ENCODE measurements at places on chromosomes 16 and 17. TPM values are rescaled to one million over a fixed set of nuclear protein-coding genes. Genes with fewer than 3 reads are reported as not detected.

Gene KLHL36
- 38.4 TPM for total RNA-seq

- no peak for DNase-seq
- H3K4me1 ChIP-seq = no peaks in the 10 kb centered on the region
- H3K4me3 ChIP-seq = no peak overlapping the region
These were observed 772 bp upstream of the CHCT1 start for GRCh38 chr17:60421273-60422161.

DNA sequence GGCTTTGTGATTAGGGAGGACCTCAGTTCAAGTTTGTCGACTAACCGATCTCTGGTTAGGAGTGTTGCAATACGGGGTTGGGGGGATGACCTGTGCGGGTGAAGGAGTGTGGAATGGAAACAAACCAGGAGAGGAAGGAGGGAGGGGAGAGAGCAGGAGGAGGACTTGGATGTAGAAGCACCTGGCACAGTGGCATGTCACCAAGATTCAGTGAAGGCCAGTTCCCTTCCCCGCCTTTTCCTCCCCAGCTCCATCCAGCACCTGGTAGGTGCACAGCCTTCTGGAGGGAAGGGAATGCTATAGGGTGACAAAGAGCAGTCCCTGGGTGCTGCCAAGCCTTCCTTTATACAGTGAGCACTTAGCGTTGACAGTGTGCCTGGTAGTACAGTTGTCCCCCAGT is 107.4 kb upstream of the CRHR1 start:
- no peaks in the 10 kb centered on the region for H3K36me3 ChIP-seq
- no peaks in the 10 kb centered on the region for H3K4me1 ChIP-seq
- no peak overlapping the region for H3K4me3 ChIP-seq
- peaks cover 19% of the 10 kb centered on the region for H3K27me3 ChIP-seq
- H3K27ac ChIP-seq = no peak overlapping the region

DNA sequence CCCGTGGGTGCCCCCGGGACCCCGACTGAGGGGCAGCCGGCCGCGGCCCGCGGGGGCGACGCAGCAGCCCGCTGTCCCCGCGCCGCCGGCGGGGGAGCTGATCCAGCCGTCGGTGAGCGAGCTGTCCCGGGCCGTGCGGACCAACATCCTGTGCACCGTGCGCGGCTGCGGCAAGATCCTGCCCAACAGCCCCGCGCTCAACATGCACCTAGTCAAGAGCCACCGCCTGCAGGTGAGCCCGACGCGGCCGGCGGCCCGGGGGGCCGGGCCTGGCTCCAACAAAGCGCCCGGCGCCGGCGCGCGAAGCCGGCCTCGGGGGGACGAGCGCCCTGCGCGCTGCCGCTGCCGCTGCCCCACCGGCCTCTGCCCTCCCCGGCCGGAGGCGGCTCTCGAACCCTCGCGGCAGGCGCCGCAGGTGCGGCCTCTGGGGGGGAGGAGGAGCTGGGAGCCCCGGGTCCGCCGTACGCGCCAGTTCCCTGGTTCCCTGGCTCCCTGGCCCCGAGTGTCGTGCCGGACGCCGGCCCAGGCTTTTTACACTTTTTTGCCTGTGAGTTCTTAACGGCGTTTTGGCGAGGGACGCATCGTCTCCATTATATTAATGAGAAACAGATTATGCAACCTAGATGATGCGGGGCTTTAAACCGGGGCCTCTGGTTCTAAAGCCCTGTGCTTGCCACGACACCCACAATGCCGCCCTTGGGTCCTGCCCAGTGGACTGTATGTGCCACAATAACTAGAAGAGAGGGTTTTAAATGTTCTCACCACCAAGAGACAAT is 521 bp downstream of the ATMIN start:
- H3K4me1 ChIP-seq = peaks cover 14% of the 10 kb centered on the region
- H3K27me3 ChIP-seq = no peaks in the 10 kb centered on the region
- H3K36me3 ChIP-seq = peaks cover 21% of the 10 kb centered on the region
- H3K27ac ChIP-seq = peak overlapping the region; percentile 59

Gene CD300C
- not detected for total RNA-seq

DNA sequence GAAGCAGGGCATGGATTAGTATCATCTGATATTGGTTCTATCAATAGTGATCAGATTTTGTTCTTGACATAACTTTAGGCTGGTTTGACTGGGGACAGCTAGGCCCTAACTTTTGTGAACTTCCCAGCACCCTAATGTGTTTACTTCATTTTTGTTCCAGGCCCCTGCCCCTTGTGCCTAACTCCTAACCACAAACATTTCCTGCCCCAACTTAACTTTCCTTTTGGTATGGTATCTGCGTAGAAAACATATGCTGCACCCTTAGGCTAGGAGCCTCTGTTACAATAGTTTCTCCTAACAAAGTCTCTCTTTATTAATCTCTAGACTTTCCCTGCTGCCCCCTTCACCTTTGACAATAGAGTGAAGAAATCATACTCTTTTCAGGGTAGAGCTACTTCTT is 2.5 kb downstream of the ADPRM start:
- peaks cover 16% of the 10 kb centered on the region for H3K36me3 ChIP-seq
- H3K27me3 ChIP-seq = no peaks in the 10 kb centered on the region
- H3K4me3 ChIP-seq = peak overlapping the region; percentile 47

- no peaks in the 10 kb centered on the region for H3K27me3 ChIP-seq
- peaks cover 5% of the 10 kb centered on the region for H3K4me1 ChIP-seq
- H3K4me3 ChIP-seq = no peak overlapping the region
These were observed 49.7 kb downstream of the PRMT7 start for GRCh38 chr16:68360547-68360946.

- no peaks in the 10 kb centered on the region for H3K27me3 ChIP-seq
- peaks cover 42% of the 10 kb centered on the region for H3K4me1 ChIP-seq
- H3K27ac ChIP-seq = peak overlapping the region; percentile 60
- peak overlapping the region; percentile 44 for H3K4me3 ChIP-seq
- peak; percentile 93 for DNase-seq
- H3K36me3 ChIP-seq = peaks cover 93% of the 10 kb centered on the region
These were observed 9.8 kb downstream of the SLC16A3 start for GRCh38 chr17:82238472-82239201.

GRCh38 chr16:79517156-79517555 is 83.4 kb downstream of the MAF start:
- H3K27me3 ChIP-seq = peaks cover 32% of the 10 kb centered on the region
- H3K36me3 ChIP-seq = no peaks in the 10 kb centered on the region
- H3K4me1 ChIP-seq = no peaks in the 10 kb centered on the region
- no peak overlapping the region for H3K4me3 ChIP-seq

Gene ZFHX3
- 27.4 TPM for total RNA-seq

DNA sequence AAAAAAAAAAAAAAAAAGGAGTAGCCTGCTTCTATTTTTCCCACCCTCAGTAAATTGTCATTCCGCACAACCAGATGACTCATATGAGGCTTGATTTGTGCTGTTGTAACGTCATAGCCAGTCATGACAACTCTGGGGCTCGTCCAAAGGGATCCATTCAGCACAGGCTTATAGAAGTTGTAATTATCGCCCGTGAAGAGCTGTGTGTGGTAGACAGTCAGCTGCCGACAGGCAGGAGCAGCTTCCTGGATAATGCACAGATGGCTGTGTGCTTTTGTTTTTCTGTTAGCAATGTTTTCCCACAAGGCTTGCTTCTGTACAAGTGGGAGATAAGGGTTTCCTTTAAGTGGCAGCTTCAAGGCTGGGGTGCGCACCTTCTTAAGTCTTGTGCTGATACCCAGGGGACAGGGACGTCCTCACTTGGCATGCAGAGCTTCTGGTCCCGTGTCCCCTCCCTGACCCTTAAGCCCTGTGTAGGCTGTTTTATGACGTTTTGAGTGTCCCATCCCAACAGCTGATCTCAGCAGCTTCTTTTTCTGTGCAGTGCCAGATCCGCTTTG is 26.0 kb downstream of the SNX29 start:
- H3K4me1 ChIP-seq = no peaks in the 10 kb centered on the region
- no peak overlapping the region for H3K27ac ChIP-seq
- H3K27me3 ChIP-seq = no peaks in the 10 kb centered on the region
- DNase-seq = peak; percentile 21
- H3K36me3 ChIP-seq = peaks cover 4% of the 10 kb centered on the region

GRCh38 chr17:69871318-69871717 is 203.7 kb upstream of the KCNJ16 start:
- no peak for DNase-seq
- H3K4me3 ChIP-seq = no peak overlapping the region
- H3K4me1 ChIP-seq = peaks cover 31% of the 10 kb centered on the region
- H3K36me3 ChIP-seq = no peaks in the 10 kb centered on the region
- H3K27me3 ChIP-seq = no peaks in the 10 kb centered on the region

Gene SP2
- 11.9 TPM for total RNA-seq

DNA sequence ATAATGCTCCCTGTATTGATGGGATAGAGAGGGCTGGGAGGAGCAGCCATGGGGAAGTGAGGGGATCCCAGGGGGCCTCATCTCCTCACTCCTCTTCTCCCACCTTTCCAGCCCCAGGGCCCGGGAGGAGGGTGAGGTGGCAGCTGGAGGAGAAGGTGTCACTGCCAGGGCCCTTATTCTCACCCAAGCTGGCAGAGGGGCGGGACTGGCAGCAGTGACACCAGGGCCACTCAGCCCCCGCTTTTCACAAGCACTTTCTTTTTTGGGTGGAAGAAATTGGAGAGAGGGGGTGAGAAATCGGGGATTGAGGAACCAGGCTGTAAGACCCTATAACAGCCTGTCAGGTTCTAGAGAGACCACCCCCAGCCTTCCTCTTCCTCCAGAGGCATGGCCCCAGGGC is 2.4 kb upstream of the TBX21 start:
- H3K4me1 ChIP-seq = no peaks in the 10 kb centered on the region
- no peak overlapping the region for H3K27ac ChIP-seq
- peaks cover 86% of the 10 kb centered on the region for H3K27me3 ChIP-seq
- H3K36me3 ChIP-seq = no peaks in the 10 kb centered on the region
- no peak for DNase-seq

Gene CCDC154
- total RNA-seq = 0.28 TPM

Gene CASKIN1
- 0.10 TPM for total RNA-seq

DNA sequence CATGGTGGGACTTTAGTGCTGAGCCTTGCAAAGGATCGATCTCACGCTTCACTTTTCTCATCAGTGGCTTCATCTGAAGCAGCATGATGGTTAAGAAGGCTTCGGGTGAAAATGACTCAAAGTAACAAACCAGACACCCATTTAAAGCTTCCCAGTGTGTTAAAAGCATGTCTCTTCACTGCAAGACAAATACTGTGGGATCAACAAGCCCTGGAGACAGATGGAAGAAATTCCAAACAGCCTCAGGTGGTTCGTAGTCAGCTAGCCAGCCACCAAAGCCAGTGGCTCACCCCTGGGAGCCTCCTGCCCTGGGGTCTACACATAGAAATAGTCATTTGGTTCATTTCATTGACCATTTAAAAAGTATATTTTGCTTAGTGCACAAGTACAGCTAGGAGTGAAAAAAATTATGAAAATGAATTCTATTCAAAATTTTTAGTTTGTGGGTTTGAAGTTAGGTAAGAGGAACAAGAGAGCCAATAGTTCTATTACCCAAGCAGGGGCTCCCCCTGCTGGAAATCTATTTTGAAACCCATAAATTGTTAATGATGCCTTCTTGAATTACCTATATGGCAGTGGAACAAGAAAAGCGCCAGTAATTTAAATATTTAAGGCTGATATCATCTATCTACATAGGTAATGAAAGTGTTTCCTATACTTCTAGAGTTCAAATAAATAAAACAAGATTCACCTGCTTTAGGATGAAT is 51.6 kb downstream of the PMP22 start:
- H3K4me3 ChIP-seq = no peak overlapping the region
- no peaks in the 10 kb centered on the region for H3K4me1 ChIP-seq
- H3K27ac ChIP-seq = no peak overlapping the region
- peak; percentile 62 for DNase-seq
- H3K27me3 ChIP-seq = peaks cover 12% of the 10 kb centered on the region

Gene CD300E
- not detected for total RNA-seq

DNA sequence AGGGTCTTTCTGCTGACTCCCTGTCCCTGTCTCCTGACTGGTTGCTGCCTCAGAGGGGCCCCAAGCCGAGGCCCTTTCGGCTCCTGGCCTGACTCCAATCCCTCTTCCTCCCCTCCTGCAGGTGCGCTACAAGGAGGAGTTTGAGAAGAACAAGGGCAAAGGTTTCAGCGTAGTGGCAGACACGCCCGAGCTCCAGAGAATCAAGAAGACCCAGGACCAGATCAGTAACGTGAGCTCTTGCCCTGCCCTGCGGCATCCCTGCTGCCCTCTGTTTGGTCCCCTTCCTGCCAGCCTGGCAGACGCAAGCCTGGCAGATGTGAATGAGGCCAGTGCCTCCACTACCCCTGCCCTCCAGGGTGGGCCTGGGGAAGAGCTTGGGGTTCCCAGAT is 27.1 kb upstream of the LASP1NB start:
- DNase-seq = no peak
- no peak overlapping the region for H3K27ac ChIP-seq
- H3K4me1 ChIP-seq = peaks cover 8% of the 10 kb centered on the region
- peaks cover 31% of the 10 kb centered on the region for H3K36me3 ChIP-seq
- no peak overlapping the region for H3K4me3 ChIP-seq

GRCh38 chr16:88309908-88310265 is 72.9 kb upstream of the ZNF469 start:
- H3K4me3 ChIP-seq = no peak overlapping the region
- H3K27me3 ChIP-seq = no peaks in the 10 kb centered on the region
- H3K4me1 ChIP-seq = peaks cover 25% of the 10 kb centered on the region
- no peaks in the 10 kb centered on the region for H3K36me3 ChIP-seq
- H3K27ac ChIP-seq = no peak overlapping the region
- DNase-seq = no peak

Gene CHRNE
- not detected for total RNA-seq

DNA sequence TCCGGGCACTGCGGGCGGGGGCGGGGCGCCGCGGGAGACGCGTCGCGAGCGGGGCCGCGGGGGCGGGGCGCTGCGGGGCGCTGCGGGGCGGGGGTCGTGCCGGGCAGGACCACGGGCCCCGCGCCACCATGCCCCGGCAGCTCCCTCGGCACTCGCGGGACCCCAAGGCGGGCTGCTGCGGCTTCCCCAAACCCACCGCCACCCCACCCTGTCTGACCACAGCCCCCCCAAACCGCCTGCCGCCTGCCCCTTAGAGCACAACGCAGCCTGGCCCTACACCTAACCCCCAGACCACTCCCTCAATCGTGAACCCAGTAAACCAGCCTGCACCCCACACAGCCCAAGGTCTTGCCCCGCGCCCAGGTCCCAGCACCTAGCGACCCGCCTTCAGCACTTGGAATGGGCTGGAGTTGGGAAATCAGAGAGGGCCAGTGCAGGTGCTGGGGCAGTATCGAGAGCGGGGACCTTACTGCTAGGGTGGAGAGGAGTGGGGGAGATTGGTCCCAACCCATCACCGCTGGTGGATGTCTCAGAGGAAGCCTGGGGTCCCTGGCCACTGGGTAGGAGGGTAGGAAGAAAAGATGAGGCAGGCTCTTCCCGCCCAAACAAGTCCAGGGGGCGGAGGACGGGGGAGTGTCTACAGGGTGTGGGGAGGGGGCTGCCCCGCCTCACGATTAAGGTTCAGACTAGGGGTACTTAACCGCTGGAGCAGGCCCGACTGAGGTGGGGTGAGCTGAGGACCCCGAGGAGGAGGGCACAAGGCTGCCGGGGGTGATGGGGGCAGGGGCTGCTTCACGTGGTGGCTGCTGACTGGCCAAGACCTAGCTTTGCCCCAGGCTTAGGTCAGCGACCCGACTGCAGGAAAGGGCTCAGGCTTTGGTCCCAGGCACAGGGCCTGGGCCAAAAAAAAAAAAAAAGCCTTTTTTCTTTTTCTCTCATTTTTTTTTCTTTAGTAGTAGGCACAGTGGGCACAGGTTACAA is 539 bp upstream of the VAMP2 start:
- no peak for DNase-seq
- H3K27me3 ChIP-seq = no peaks in the 10 kb centered on the region
- peak overlapping the region; percentile 78 for H3K4me3 ChIP-seq
- peak overlapping the region; percentile 94 for H3K27ac ChIP-seq
- peaks cover 38% of the 10 kb centered on the region for H3K4me1 ChIP-seq

Gene LDAF1
- total RNA-seq = 37.8 TPM
